ENCODE measurements at places on chromosomes 1 and 21. TPM values are rescaled to one million over a fixed set of nuclear protein-coding genes. Genes with fewer than 3 reads are reported as not detected.

DNA sequence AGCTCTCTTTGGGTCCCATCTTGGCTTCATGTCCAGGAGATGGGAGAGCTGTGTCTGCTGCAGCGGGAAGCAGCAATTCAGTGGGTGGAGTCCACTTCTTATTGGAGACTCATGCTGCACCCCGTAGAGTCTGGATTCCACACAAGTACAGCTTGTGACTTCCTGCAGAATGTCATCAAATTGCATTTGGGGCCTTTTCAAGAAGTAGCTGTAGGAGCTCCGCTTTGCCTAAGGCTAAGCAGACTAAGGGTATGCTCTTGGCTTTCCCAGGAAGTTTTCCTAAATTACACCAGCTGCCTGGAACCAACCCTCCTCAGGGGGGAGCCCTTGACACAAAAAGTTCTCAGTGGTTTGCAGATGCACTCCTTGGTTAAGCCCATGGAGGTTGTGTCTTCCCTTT is 5.7 kb upstream of the MOB3C start:
- no peak for DNase-seq

DNA sequence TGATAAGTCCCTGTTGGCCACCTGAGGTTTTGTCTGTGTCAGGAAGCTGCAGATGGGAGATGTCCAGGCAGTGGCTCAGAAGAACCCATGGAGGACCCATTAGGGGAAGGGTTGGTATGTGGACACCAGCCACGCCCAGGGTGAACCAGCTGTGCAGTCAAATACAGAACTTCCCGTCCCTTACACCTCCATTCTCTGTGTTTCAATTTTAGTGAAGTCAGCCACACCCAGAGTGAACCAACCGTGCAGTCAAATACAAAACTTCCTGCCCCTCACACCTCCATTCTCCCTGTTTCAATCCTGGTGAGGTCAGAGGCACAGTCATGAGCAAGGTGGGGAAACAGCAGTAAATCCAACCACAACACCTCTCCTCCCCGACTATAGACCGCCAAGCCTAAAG is 27.4 kb downstream of the BACE2 start:
- no peak for DNase-seq

DNA sequence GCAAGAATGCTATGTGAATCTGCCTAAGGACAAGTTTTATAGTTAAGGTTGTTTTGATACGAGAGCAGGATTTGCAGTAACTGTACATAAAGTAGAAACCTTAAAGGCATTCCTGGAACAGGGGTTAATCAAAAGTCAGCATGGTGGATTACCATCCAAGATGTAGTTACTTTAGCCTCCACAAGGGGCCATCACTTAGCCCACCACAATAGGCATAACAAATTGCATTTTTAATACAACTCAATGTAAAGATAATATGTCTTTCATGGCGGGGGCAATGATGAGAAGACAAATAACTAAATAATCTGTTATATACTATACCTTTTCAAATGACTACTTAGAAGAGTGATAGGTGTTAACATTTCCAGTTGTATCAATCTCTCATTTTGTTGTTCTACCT is 611.2 kb upstream of the ADGRL4 start:
- no peak for DNase-seq

Gene NCF2
- total RNA-seq, result 101 TPM

GRCh38 chr1:15323351-15323988 is 76.4 kb downstream of the FHAD1 start:
- peak; percentile 46 for DNase-seq

DNA sequence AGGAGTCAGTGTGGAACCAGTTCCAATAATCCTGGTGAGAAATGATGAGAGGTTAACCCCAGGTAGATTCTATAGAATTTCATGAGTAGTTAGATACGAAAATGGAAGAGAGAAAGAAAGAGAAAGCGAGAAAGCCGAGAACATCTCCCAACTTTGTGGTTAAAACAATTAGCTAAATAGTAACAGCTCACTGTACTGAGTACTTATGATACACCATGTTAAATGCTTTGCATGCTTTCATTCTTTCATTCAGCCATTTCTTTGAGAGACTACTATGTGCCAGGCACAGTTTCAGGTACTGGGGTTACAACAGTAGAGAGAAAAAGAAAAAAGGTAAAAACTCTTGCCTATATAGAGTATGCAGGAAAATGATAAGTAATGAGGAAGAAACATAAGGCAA is 109.7 kb upstream of the SYT6 start:
- DNase-seq, result no peak

- DNase-seq, result no peak
Measured at GRCh38 chr1:117664314-117664713, 58.5 kb downstream of the TENT5C start.

DNA sequence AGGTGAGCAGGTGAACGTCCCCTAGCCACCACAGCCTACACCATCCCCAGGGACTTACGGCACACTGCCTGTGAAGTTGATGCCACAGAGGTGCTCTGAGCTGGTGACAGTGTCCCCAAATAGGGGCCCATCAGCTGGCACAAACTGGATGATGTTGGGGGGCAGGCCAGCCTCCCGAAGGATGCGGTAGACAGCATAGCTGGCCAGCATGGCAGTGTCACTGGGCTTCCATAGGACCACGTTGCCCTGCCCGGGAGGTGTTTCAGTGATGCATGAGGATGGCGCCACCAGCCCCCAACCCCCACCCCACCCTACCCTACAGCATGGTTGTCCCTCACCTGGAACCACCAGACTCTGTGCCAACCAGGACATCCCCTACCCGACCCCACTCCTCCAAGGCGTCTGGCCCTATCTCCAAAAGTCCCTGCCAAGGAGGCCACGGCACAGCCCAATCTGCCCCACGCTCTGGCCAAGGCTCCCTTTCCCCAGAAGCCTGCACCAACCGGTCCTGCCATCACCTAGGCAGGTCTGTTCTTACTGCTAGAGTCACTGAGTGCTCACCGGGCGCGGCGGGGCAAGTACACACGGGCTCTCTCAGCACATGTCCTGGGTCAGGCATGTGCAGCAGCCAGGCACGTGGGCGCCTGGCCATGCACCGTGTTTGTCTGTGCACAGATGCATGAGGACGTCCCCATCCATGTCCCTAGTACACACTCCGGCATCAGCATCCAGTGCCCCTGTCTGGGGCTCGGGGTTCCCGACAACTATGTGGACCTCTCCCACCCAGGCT is 20.5 kb downstream of the ALDH4A1 start:
- DNase-seq, result no peak

- no peak for DNase-seq
Measured at GRCh38 chr1:82567348-82567747, 766.6 kb downstream of the ADGRL2 start.

Gene CFHR2
- total RNA-seq, result not detected

Gene TNFRSF18
- total RNA-seq, result 37.5 TPM

Measured in activated B cell treated with CpG ODN at 0.5 μM for 24 hours (primary cell).